Occipital lobe (tissue), 3 donors: ENCODE measurements at places on chromosomes 13 and 19. TPM values are rescaled to one million over a fixed set of nuclear protein-coding genes. Genes with fewer than 3 reads are reported as not detected.

Gene GRIK5
- 20.0 TPM for total RNA-seq

Gene TMEM38A
- 8.4 TPM for total RNA-seq

Gene SOHLH2
- 0.31 TPM for total RNA-seq

Gene NUP58
- total RNA-seq, result 135 TPM

Gene SMIM44
- not detected for total RNA-seq

Gene SELENOW
- 151 TPM for total RNA-seq

Gene LIM2
- total RNA-seq, result not detected

Gene ISYNA1
- total RNA-seq, result 95.1 TPM

Gene GIPC3
- total RNA-seq, result not detected

Gene C3
- 12.3 TPM for total RNA-seq

Gene PALM
- 95.9 TPM for total RNA-seq

Gene ZNF578
- total RNA-seq, result 28.4 TPM

Gene GRIN3B
- total RNA-seq, result not detected

Gene FFAR3
- not detected for total RNA-seq

Gene ZNF546
- 27.5 TPM for total RNA-seq

Gene DCT
- 0.47 TPM for total RNA-seq

Gene PNMA8B
- total RNA-seq, result 17.5 TPM

Gene ZIK1
- 33.7 TPM for total RNA-seq

Gene FPR3
- 0.31 TPM for total RNA-seq

Gene LILRB3
- total RNA-seq, result not detected

Gene ZNF320
- 22.6 TPM for total RNA-seq

Gene IGFL2
- 0.31 TPM for total RNA-seq

Gene ZNF723
- total RNA-seq, result not detected

Gene C13orf42
- total RNA-seq, result not detected

Gene ZNF791
- total RNA-seq, result 27.6 TPM

Gene BEST2
- total RNA-seq, result 0.16 TPM

Gene ATP8B3
- under 0.01 TPM for total RNA-seq
